ENCODE measurements at places on chromosomes 3 and 15.

- no peak for DNase-seq
Observed at GRCh38 chr15:60118146-60118545, 114.0 kb downstream of the FOXB1 start.

- DNase-seq, result no peak
Observed at GRCh38 chr3:107680698-107681097, 157.9 kb downstream of the BBX start.

GRCh38 chr15:56816781-56817180 lies 83.5 kb upstream of the ZNF280D start:
- DNase-seq, result no peak

GRCh38 chr3:12420393-12420792 lies 63.9 kb upstream of the TSEN2 start:
- DNase-seq, result no peak

DNA sequence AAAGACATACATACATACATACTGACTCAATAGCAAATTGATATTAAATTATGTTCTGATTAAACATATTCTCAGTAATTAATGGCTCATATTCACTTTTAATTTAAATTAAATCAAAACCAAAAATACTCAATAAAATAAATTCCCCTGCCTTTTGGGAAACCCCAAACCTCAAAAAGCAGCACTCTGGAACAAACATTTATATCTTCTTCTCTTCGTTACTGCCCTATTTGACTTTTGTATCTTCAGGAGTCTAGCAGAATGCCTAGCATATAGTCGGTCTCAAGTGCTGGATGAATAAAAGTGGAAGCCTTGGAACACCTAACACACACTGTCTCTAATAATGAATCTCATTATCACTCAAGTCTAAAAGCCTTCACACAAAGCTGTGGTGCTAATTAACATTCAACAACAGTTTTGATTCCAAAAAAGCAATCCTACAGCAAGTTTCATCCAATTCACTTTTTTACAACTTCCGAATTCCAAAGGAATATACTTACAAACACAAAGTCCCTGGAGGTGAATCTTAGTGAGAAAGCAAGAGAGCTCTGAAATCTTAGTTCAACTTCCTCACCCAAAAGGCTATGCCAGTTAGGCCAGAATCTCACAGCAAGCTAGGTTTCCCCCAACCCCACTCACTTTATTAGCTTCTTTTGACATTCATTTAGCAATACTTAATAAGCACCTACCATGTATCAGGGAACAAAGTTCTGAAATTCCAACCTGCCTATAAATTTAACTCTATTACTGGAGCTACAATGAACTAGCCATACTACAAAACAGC lies 35.0 kb downstream of the GSK3B start:
- no peak for DNase-seq

All from DMS153 (cell line).